ENCODE measurements at places on chromosomes 11 and 22.

DNA sequence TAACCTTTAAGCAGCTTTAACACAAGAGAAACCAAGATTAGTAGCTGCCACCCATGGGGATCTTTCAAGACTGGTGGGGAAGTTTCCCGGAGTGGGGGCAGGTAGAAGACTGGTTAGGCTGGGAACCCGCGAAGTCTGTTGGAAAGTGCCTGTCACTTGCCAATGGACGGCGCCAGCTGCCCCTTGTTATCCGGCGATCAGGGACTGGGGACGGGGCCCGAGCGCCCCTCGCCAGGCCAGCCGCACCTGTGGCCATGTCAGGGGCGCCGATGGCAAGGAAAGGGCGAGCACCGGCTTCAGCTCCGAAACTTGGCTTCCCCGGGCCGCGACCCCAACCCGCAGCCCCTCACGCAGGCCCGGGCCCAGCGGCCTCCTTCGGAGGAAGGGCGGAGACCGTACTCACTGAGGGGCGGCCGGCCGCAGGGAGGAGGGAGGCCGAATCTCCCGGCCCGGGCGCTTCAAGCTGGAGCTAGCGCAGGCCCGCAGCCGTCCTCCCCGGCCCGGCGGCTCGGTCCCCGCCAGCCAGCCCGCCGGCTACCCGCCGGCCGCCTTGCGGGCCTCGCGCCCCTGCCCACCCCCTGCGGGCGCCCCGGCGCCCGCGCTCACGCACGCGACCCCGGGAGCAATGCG, 539 bp downstream of the EIF4ENIF1 start:
- DNase-seq = peak; percentile 34

DNA sequence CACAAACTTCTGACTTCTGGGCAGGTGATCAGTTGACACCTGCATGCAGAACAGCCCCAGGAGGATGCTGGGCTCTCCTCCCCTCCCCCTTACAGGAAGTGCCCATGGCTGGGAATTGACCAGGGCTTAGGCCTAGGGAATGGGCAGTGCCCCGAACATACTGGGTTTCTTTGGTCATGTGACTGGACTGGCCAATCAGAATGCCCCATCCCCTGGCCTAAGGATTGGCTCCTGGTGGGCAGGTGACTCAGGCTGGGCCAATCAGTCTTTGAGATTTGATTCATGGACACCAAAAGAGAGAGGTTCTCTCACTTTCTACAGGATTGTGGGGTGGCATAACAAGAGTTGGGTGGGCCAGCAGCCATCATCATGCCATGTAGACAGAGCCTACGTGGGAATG, 37.1 kb downstream of the MCM5 start:
- no peak for DNase-seq

- DNase-seq = no peak
Measured at GRCh38 chr11:110438017-110438416, 8.3 kb downstream of the FDX1 start.

GRCh38 chr11:13955971-13956421, 6.5 kb upstream of the SPON1 start:
- DNase-seq = peak; percentile 52

DNA sequence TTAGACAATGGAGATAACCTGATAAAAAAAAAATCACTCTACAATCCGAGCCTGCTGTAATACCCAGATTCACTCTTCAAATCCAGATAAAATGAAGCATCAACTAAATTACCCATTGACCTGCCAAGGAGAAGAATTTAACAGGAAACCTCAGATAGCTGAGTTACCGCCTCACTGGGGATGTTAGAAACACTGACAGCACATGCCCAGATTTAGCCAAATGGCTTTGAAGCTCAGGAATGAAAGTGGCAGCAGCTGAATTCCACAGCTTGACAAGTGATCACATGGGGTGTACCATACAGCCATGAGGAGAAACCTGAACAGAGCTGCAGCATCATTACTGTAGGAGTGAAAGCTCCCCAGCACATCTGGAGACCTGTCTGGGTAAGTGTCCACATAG, 807.6 kb downstream of the DLG2 start:
- no peak for DNase-seq

- no peak for DNase-seq
Measured at GRCh38 chr11:115505175-115505574, 960 bp upstream of the CADM1 start.

GRCh38 chr22:44279069-44279360, 33.7 kb downstream of the SHISAL1 start:
- no peak for DNase-seq

- DNase-seq = no peak
Measured at GRCh38 chr11:61959678-61960077, 7.8 kb downstream of the FTH1 start.

DNA sequence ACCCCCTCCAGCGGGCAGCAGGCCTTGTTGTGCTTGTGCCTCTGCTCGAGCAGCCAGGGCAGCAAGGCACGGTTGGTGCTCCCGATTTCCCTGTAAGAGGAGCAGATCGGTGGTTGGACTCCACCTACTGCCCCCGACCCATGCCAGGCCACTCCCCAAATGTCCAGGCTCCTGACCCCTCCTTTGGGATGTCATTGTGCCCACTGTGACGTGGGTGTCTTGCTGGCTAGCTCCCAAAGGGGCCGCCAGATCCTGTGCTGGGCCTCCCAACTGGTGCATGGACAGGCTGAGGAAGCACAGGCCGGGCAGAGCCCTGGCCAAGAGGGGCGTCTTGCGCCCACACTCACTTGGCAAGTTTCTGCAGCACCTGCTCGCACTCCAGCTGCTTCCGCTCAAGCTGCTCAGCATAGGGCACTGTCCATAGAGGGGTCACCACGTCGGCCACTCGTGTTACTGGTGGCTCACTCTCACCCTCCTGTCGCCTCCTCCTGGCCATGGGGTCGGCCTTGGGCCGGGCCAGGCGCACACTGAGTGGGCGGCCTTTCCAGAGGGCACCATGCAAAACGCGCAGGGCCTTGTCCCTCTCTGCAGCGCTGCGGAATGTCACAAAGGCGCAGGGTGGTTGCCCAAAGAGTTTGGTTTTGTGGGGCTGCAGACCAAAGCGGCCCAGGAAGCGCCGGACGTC, at the start of gene RANBP1:
Gene RANBP1 (plus strand): TSS at position 414 of the 685 bp plus-strand sequence. CDS start 81 bp downstream, at position 495.
- no peak for DNase-seq

GRCh38 chr11:119056421-119056999, 495 bp downstream of the HYOU1 start:
- DNase-seq = peak; percentile 46

- DNase-seq = no peak
Measured at GRCh38 chr11:96008161-96008720, 84.3 kb upstream of the MTMR2 start.

DNA sequence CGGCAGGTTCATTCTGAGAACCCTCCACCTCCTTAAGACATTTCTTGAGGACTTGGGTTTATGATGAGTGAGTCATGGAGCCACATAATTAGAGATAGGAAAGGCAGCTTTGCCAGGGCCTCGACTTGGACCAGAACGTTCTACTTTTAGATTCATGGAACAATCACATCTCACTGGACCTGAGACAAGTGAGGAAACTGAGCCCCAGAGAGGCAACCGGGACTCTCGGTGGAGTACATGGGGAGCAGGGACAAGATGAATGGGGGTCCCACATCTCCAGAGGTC, 59.5 kb downstream of the LINC01488 start:
- no peak for DNase-seq

GRCh38 chr11:124297921-124298320, 15.8 kb downstream of the OR8D1 start:
- DNase-seq = no peak

DNA sequence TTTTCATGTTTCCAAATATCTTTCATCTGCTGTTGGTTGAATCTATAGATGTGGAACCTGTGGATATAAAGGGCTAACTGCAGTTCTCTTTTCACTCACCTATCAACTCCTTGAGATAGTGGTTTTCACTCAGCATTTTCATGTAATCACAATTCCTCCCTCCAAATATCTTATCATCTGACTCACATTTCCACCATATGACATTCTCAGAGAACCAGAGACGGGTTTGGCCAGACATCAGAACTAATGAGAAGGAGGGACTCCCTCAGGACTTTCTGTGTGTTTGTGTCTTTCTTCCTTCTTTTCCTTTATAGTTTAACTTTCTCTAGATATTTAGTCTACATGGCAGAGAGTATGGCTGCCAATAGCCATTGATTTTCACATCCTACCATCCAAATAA, 134.8 kb upstream of the DDI1 start:
- no peak for DNase-seq

DNA sequence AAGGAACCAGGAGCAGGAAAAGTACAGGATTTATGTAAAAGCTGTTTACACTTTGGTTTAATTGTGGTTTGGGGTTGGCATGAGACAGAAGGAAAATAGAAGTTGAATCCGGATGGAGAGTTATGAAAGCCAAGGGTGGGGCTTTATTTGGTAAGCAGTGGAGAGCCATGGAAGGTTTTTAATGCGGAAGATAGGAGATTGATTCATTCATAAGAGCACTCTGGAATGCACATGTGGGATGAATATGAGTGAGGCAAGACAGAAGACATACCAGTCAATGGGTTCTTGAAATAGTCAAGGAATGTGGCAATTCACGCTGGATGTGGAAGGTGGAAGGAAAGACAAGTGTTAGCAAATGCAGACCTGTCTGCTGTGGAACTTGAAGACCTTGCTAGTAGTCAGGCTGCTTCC, 9.3 kb upstream of the GLB1L3 start:
- DNase-seq = no peak

GRCh38 chr11:113477321-113477720, 2.1 kb upstream of the DRD2 start:
- no peak for DNase-seq

DNA sequence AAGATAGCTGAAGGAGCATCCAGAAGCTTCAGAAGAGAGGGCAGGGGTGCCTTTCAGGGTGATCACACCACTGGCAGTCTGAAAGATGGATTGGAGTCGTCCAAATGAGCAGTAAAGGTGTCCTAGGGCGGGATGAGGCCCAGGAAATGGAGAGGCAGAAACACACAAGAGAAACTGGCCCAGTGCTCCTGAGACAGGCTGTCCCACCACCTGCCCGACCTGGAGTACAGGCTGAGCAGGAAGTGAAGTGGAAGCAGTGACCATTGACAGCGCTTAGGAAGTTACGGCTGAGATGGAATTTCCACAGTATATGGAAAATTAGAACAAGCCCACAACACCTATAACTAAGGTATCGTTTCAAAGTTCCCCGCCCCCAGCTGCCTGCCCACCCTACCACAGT, 16.1 kb downstream of the EIF3F start:
- DNase-seq = no peak

- DNase-seq = no peak
Measured at GRCh38 chr11:8739309-8739793, 56.8 kb downstream of the RPL27A start.

DNA sequence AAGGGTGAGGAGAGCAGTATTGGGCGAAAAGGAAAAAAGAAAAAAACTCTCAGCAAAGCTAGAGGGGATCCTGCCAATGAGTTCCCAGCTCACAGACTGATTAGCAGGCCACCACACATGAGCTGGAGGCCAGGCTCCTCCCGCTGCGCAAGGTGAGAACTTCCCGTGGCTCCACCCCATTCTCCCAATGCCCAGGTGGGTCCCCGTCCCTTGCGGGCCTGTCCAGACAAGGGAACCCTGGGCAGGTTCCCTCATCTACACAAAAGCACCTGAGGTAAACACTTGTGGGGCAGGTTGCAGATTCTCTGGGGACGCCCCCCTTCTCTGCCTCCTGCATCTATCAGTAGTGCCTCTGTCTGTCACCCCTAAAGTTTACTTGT, 46.5 kb downstream of the CDPF1 start:
- DNase-seq = no peak

GRCh38 chr11:74769055-74769707, 20.5 kb downstream of the RNF169 start:
- DNase-seq = no peak

- no peak for DNase-seq
Measured at GRCh38 chr22:42970029-42970428, 44.9 kb downstream of the PACSIN2 start.

DNA sequence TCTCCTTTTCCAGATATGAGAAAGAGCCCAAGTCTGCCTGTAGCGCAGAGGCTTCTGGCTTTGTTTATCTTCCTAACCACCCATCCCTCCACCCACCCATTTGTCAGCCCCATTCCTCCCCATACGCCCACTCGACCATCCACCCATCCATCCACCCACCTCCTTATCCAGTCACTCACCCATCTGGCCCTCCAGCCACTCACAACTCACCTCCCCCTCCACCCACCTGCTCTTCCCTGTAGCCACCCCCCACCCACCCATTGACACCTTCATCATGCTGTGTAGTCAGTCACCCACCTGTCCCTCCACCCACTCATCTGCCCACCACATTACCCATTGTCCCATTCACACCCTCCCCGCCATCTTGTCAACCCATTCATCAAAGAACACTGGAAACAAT, 5.5 kb downstream of the CST6 start:
- DNase-seq = no peak

DNA sequence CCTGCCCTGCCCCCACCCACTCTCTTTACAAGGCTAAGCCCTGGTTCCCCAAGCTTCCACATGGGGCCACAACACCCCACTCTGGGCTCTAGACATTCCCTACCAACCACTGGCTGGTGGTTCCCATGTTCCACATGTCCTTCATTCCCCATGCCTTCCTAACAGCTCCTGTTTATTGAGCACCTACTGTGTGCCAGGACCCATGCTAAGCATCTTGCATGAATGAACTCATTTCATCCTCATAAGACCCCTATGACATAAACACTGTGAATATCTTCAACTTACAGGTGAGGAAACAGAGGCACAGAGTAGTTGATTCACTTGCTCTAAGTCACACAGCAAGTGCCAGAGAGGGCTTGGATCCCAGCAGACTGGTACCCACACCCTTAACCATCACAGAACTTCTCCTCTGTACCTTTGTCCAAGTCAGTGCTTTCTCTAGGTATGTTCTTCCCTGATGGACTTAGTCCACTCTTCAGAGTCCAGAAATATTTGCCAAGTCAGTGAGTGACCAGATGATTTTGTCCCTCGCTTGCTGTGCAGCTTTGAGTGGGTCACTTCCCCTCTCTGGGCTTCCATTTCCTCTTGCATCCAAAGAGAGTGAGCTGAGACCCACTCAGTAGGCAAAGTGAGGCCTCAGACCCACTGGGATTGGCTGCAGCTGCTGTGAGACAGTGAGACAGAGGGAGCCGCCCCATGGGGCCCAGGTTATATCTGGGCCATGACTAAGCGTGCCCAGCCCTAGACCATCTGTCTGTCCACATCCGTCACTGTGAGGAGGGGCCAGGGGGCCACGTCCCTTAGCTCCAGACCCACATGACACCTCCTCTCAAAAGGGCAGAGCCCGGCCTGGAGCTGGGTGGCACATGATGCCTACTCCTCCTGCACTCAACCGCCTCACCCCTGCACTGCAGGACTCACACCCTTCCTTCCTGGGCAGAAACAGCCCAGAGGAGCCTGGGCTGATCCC, 132.4 kb downstream of the MN1 start:
- no peak for DNase-seq

GRCh38 chr11:30333405-30333804, 10.5 kb downstream of the ARL14EP start:
- no peak for DNase-seq

Measured in naive B cell (primary cell).